CD4-positive, alpha-beta T cell treated with Interleukin-15 for 1 hour (primary cell): ENCODE measurements at places on chromosomes 5 and 9.

DNA sequence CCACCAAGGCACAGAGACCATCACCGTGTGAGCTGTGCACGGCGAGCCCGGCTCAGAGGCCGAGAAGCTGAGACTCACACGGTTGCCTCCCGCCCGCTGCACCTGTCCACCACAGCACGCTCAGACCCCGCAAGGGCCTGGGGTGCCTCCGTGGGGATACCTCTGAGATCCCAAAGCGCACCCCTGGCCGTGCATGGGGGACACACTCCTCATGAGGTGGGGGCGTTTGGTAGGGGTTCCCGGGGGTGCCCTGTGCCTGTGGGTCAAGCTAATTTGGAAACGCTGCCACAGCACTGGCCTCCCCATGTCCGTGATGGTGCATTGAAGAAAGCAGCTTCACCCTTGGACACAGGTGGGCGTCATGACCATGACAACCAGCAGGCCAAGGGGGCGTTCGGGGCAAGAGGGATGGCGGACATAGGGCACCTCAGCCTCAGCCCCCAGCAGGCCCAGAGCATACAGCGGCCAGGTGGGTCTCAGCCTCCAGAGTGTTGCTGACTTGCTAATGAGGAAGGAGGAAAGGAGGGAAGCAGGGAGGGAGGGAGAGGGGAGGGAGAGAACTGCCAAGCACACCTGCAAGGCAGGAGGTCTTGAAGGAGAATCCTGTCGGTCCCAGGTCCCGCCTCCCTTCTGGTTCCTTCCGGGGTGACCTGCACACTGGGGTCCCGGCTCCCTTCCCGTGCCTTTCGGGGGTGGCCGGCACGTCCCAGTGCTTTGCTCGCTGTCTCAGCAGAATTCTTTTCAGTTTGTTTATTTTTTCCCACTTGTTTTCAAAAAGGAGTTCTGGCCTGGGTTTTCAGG is 34.7 kb downstream of the GLT6D1 start:
- DNase-seq: no peak

DNA sequence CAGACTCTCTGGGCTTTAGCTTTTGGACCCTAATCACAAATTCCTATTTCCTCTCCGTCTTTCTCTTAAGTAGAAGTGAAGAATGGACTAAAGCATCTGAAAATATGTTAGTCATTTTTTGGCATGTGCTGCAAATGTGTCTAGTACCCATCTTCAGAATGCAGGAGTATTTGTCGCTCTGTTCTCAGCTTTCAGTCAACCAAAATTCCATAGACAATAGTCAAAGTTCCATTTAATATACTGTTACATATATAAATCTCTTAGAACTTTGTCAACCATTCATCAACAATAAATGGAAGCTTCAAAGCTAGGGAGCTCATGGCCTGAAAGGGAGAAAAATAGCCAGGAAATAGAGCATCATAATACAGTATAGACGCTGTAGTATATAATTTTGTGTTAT is 509.4 kb downstream of the BNC2 start:
- DNase-seq: no peak

DNA sequence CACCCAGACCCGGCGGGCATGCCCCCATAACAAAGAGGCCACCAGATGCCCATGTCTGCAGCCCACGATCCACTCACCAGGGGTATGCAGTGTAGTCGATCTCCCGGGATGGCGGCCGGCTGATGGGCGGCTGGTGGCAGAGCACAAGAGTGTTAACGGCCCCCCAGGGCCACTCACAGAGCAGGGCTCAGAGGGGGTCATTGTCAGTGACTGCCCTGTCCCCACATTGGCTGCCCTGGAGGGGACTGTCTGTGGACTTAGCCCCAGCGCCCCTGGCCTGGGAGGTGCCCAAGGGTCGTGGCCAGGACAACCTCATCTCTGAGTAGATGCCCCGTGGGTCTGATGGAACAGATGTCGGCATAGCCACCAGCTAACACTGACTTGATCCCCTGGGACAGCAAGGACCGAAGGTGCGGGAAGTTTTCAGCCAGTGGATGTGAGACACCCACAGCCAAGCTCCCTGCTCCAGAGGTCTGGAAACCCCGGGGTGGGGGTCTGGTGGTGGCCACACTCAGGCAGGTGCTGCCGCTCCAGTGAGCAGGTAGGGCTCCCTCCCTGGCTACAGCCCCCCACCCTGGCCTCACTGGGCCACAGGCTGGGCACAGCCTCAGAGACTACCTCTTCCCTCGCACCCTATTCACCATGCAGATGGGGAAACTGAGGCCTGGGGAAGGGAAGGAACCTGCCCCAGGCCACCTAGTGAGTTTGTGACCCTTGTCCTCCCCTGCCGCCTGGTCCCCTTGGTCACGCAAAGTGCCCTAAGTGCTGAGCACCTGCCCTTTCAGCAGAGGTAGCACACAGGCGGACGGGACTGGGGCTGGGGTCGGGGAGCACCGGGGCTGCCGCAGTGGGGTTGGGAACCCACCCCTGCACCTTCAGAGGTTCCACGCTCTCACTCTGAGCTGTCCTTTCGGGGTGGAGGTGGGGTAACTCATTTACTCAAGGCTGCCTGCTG is 38.1 kb upstream of the SARDH start:
- no peak for DNase-seq

DNA sequence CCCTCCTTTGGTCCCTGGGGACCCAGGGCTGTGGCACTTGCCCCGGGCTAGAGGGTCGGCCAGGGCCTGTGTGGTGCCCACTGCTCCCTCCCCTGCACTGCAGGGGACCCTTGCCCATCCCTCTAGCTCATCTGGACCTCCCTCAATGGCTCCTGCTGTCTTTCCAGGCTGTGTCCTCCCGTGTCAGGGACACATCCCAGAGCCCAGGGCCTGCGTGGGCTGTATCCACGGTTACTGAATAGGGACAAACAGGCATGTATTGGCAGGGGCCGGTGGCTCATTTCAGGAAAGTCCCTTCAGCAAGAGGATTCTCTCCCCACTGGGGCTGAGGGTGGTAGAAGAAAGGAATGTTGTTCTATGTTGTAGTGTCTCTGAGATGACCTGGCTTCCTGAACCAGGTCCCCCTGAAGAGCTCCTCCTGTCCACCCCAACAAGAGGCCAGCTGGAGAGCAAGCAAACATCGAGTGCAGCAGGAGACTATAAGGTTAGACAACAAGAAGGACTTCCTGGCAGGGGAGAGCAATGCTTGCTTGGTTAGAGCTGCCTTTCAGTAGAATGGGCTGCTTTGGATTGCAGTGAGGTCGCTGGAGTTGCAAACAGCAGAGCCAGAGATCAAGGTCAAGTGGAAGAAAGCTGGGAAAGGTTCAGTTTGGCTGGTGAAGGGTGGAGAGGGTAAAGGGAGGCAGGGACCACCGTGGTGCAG is 1.0 kb upstream of the CRB2 start:
- no peak for DNase-seq

DNA sequence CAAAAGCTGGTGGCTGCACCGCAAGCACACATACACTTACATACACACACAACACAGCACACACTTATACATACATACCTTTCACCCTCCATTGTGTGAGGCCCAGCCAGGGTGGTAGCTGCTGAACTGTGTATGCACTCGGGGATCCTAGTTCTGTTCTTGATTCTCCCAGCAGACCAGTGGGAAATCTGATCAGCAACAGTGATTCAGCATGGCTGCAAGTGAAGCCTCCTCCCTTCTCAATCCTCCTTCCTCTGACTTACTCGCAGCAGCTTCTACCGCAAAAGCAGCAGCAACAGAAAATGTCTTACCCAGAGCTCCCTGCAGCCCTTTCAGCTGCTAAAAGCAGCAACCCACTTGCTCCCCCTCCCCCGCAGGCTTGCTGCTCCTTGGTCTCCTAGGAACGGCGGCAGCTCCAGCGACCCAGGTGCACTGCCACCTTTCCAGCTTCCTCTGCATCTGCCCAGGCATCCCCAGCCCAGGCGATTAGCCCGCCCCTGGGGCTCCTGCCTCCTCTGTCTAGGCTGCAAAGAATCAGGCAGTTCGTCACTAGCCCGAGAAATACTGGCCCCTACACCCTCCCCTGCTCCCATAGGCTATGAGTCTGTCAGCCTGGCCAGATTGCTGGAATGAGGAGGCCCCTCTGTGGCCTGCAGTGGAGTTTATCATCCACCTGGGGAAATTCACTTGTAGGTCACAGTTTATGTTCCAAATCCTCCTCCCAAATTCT is at the start of gene KLHL3:
Gene KLHL3 (minus strand): TSS at position 535 of the 730 bp plus-strand sequence. CDS start 443 bp downstream, at position 92.
- DNase-seq: peak; percentile 18

GRCh38 chr5:142132916-142133315 is 24.3 kb downstream of the NDFIP1 start:
- DNase-seq: no peak

GRCh38 chr5:15763754-15764153 is 263.8 kb downstream of the FBXL7 start:
- no peak for DNase-seq

DNA sequence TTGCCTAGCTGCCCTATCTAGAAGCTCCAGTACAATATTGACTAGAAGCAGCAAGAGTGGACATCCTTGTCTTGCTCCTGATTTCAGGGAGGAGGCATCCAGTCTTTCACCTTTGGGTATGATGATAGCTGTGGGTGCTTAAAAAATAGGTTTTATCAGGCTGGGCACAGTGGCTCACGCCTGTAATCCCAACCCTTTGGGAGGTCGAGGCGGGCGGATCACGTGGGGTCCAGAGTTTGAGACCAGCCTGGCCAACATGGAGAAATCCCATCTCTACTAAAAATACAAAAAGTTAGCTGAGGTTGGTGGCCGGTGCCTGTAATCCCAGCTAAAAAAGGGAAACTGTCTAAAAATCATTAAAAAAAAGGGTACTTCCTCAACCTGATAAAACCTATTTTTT is 2.0 kb upstream of the CAMSAP1 start:
- no peak for DNase-seq

DNA sequence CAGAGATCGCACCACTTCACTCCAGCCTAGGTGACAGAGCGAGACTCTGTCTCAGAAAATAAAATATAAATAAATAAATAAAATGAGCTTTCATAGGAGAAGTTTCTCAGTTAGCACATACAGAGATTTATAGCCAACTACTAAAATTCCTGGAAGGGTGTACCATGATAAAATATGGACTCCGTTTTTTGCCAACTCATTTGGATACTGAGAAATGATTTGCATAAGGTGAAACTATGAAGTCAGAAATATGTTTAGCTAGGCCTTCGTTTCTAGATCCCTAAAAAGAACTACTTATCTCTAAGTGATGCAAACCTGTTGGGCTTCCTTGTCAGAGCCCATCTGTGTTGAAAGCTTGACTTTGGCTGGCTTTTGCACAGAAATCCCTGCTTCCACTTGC is 56.9 kb upstream of the SLC1A1 start:
- no peak for DNase-seq

- DNase-seq: no peak
Measured at GRCh38 chr5:178651046-178651810, 24.4 kb upstream of the CLK4 start.

GRCh38 chr9:84874596-84874995 is 205.1 kb downstream of the NTRK2 start:
- DNase-seq: no peak

DNA sequence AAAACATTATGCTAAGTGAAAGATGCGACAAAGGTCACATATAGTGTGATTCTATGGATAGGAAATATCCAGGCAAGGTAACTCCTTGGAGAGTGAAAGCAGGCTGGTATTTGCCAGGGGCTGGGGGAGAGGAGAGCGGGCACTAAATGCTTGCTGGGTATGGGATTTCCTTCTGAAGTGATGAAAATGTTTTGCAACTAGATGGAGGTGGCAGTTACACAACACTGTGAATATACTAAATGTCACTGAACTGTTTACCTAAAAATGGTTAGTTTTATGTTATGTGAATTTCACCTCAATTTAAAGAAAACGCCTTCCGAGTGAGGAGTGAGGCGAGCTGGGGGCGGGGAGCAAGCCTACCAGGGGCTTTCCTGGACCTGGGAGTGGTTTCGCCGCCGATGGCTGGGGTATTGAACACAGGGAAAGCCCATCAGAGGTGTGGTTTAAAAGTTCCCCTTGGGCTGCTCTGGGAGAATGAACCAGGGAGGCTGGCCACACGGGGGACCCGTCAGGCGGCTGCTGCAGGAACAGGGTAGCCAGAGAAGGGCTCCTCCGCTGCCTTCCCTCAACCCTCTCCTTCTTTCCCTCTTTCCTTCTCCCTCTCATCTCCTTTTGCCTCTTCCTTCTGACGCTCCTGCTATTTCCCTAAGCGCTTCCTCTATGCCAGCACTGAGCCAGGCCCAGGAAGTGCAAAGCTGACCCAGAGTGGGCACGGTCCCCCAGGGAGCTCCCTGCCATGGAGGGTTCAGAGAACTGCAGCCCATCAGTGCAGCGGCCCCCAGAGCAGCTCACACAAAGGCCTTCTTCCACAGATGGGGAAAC is 4.9 kb downstream of the AKNA start:
- DNase-seq: peak; percentile 84

DNA sequence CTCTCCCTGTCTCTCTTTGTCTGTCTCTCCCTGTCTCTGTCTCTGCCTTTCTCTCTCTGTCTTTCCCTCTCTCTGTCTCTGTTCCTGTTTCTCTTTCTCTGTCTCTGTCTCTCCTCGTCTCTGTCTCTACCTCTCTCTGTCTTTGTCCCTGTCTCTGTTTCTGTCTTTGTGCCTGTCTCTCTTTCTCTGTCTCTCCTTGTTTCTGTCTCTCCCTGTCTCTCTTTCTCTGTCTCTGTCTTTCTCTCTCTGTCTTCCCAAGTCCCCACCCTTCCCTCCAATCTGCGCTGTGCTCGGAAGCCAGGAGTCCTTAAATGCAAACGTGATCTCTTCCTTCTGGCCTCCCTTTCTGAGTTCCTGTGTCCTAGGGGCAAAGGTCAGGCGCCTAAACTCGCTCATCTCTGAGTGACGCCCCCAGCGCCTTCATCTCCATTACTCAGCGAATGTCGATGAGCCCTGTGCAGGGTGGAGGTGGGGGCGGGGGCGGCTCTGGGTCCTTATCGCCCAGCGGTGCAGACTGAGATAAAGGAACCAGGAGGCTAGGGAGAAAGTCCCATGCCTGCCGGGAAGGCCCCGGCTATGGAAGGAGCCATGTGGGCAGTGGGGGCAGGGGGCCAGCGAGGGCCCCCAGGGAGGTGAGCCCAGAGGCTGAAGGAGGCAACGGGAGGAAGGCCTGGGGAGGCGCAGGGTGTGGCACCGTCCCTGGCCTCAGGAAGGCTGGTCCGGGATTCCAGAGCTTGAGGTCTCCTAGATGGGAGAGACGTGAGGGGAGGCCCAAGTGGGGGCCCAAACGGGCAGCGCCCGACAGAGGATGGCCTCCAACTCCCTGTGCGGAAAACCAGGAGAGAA is 1.5 kb upstream of the SLC6A19 start:
- DNase-seq: no peak

- DNase-seq: no peak
Measured at GRCh38 chr5:136396886-136397285, 31.5 kb upstream of the TRPC7 start.

GRCh38 chr5:163913548-163913947 is 408.1 kb downstream of the MAT2B start:
- no peak for DNase-seq

- DNase-seq: no peak
Measured at GRCh38 chr5:179405426-179406030, 60.3 kb upstream of the ADAMTS2 start.

- DNase-seq: no peak
Measured at GRCh38 chr9:108434502-108434901, 421.3 kb downstream of the ACTL7B start.

GRCh38 chr9:124852829-124853531 is at the start of gene WDR38:
WDR38 (plus strand) TSS chr9:124853460; CDS start chr9:124853532, 72 bp downstream.
- peak; percentile 92 for DNase-seq

GRCh38 chr5:141496038-141496437 is 7.2 kb downstream of the PCDHGC5 start:
- DNase-seq: no peak

- DNase-seq: no peak
Measured at GRCh38 chr5:33235304-33235703, 205.5 kb upstream of the TARS1 start.
